Kidney (tissue), 22 donors: ENCODE measurements at places on chromosomes 12 and 14.

GRCh38 chr12:103824845-103825244, 16.2 kb downstream of the NT5DC3 start:
- DNase-seq: no peak
- no peaks in the 10 kb centered on the region for H3K36me3 ChIP-seq
- H3K4me1 ChIP-seq: no peaks in the 10 kb centered on the region
- H3K27me3 ChIP-seq: no peaks in the 10 kb centered on the region

DNA sequence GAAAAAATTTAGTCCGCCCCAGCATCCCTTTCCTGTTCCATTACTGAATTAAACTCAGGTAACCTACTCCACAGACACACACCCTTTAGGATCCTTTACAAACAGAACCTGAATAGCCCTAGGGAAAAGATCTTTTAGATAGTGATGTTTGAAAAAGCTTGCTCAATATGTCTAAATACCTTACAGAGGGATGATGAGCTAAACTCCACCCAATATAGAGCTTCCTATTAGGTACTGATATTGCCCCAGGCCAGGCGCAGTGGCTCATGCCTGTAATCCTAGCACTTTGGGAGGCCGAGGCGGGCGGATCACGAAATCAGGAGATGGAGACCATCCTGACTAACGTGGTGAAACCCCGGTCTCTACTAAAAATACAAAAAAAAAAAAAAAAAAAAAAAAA, 50.1 kb downstream of the FERMT2 start:
- H3K36me3 ChIP-seq: peaks cover 3% of the 10 kb centered on the region
- no peak overlapping the region for H3K27ac ChIP-seq
- no peak overlapping the region for H3K4me3 ChIP-seq
- no peaks in the 10 kb centered on the region for H3K4me1 ChIP-seq
- DNase-seq: no peak
- H3K27me3 ChIP-seq: no peaks in the 10 kb centered on the region

- H3K36me3 ChIP-seq: no peaks in the 10 kb centered on the region
- H3K27ac ChIP-seq: no peak overlapping the region
- H3K4me3 ChIP-seq: no peak overlapping the region
- H3K4me1 ChIP-seq: peaks cover 2% of the 10 kb centered on the region
- no peaks in the 10 kb centered on the region for H3K27me3 ChIP-seq
Observed at GRCh38 chr14:96160913-96161310, 43.7 kb upstream of the BDKRB2 start.

DNA sequence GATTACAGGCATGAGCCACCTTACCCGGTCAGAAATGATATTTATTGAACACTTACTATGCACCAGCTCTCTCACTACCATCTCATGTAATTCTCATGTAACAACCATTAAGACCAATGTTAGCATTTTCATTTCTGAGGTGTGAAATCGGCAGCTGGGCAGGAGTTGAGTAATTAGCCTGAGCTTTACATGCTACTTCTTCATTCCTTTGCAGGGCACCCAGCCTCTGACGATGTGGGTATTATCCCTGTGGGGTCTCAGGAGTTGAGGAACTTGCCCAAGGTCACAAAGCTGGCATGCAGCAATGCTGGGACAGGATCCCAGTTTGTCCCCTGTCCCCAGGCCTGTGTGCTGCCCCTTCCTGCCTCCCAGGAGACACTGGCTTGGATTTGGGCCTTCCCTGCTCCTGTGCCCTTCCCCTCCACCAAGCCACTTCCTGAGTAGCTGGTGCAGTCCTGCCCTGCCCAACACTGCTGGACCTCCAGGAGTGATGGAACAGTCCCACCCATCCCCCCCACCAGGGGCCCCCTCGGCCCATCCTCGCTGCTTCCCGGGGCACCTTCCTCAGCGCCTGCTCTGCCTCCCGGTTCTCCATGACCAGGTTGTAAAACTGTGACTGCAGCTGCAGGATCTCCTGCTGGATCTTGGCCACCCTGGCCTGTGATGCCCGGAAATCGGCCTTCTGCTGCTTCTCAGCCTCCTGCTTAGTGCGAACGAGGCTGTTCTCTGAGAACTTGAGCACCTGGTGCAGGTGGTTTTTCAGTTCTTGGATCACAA, 14.7 kb downstream of the RITA1 start:
- no peak overlapping the region for H3K27ac ChIP-seq
- no peaks in the 10 kb centered on the region for H3K36me3 ChIP-seq
- H3K27me3 ChIP-seq: no peaks in the 10 kb centered on the region
- no peak overlapping the region for H3K4me3 ChIP-seq

GRCh38 chr12:162467-163307, 51.3 kb downstream of the SLC6A12 start:
- no peaks in the 10 kb centered on the region for H3K4me1 ChIP-seq
- H3K27me3 ChIP-seq: no peaks in the 10 kb centered on the region
- H3K4me3 ChIP-seq: no peak overlapping the region

DNA sequence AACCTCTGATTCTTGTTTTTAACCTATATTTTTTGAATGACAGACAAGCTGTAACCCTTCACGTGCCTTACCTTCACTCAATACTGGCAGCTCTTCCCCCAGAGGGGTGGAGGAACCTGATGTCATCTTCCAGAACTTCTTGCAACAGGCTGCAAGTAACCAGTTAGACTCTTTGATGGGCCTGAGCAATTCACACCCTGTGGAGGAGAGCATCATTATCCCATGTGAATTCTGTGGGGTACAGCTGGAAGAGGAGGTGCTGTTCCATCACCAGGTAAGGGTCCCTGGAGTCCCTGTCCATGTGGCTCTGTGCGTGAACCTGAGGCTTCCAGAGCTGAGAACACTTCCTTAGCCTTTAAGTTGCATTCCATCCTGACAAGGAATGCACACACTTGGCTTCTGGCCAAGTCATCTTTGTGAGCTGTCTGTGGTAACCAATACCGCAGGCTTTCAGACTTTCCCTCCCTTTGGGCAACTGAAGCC, 22.7 kb downstream of the TRAFD1 start:
- H3K4me3 ChIP-seq: no peak overlapping the region
- H3K4me1 ChIP-seq: no peaks in the 10 kb centered on the region
- H3K27me3 ChIP-seq: no peaks in the 10 kb centered on the region
- H3K36me3 ChIP-seq: peaks cover 6% of the 10 kb centered on the region

GRCh38 chr12:6312529-6313325, 2.2 kb downstream of the PLEKHG6 start:
- H3K36me3 ChIP-seq: no peaks in the 10 kb centered on the region
- peaks cover 7% of the 10 kb centered on the region for H3K4me1 ChIP-seq
- no peaks in the 10 kb centered on the region for H3K27me3 ChIP-seq
- no peak overlapping the region for H3K4me3 ChIP-seq
- peak; percentile 88 for DNase-seq
- peak overlapping the region; percentile 11 for H3K27ac ChIP-seq

GRCh38 chr14:84922370-84922769, 607.6 kb upstream of the FLRT2 start:
- no peaks in the 10 kb centered on the region for H3K27me3 ChIP-seq
- H3K36me3 ChIP-seq: no peaks in the 10 kb centered on the region
- DNase-seq: no peak
- H3K4me3 ChIP-seq: no peak overlapping the region
- no peak overlapping the region for H3K27ac ChIP-seq

DNA sequence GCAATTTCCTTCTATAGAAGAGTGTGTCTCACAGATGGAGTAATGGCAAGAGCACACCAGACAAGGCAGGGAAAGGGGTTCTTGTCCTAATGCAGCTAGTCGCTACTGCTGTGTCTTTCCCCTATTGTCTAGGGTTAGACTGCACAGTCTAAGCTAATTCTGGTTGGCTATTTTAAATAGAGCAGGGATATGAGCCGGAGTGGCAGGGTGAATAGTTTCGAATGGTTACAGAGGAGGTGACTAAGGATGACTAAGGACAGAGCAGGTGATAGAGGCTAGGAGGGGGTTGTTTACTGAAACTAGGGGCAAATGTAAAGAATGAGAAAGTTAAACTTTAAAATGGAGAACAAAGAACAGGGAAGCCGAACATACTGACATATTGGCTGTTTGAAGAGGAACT, 25.6 kb upstream of the CPNE8 start:
- no peak for DNase-seq
- no peaks in the 10 kb centered on the region for H3K4me1 ChIP-seq
- H3K27ac ChIP-seq: no peak overlapping the region
- no peaks in the 10 kb centered on the region for H3K27me3 ChIP-seq

GRCh38 chr12:121494093-121494787, 86.6 kb downstream of the KDM2B start:
- H3K36me3 ChIP-seq: no peaks in the 10 kb centered on the region
- no peak overlapping the region for H3K27ac ChIP-seq
- DNase-seq: no peak

- H3K27ac ChIP-seq: no peak overlapping the region
- no peaks in the 10 kb centered on the region for H3K27me3 ChIP-seq
- DNase-seq: no peak
- peaks cover 14% of the 10 kb centered on the region for H3K4me1 ChIP-seq
- no peak overlapping the region for H3K4me3 ChIP-seq
- H3K36me3 ChIP-seq: no peaks in the 10 kb centered on the region
Observed at GRCh38 chr14:24982472-24983155, 67.3 kb downstream of the STXBP6 start.

DNA sequence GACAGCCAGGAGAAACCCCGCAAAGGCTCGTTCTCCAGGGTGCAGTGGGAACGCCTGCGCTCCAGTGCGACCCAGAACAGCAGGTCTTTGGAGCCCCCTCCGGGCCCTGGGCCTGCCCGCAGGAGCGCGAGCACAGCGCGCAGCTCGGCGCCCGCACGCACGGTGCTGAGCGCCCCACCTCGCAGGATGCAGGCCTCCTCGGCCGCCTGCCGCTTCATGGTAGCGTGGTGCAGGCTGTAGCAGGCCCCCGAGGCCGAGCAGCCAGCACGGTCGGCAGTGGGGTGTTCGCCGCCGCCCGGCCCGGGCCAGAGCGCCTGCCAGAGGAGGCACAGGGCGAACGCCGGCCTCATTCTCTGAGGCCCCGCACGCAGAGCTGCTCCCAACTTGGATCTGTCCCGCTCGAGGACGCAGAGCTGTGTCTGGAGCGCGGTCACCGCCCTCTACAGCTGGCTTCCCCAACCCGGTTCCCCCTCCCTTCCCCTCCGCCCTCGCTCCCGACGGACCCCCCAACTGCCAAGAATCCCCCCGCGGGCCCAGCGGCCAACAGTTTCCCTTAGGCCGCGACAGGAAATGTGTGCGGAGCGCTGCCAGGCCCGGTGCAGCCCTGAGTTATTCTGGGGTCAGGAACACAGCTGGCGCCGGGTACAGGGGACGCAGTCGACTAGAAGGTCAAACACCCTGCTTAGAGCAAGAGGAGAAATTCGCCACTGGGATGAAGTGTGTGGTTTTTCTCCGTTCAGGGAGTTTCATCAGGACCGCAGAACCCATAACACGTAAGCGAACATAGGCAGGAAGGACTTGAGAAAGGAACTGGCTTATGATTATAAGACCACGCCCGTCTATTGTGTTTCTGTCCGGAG, at the start of gene CLEC14A:
Gene CLEC14A, minus strand, starts transcription at position 421 of the 860 bp plus-strand sequence. Its CDS starts 71 bp downstream, at position 350.
- no peaks in the 10 kb centered on the region for H3K36me3 ChIP-seq
- no peaks in the 10 kb centered on the region for H3K4me1 ChIP-seq
- peak within 1 kb of the TSS; percentile 67 for H3K27ac ChIP-seq
- DNase-seq: peak; percentile 59

DNA sequence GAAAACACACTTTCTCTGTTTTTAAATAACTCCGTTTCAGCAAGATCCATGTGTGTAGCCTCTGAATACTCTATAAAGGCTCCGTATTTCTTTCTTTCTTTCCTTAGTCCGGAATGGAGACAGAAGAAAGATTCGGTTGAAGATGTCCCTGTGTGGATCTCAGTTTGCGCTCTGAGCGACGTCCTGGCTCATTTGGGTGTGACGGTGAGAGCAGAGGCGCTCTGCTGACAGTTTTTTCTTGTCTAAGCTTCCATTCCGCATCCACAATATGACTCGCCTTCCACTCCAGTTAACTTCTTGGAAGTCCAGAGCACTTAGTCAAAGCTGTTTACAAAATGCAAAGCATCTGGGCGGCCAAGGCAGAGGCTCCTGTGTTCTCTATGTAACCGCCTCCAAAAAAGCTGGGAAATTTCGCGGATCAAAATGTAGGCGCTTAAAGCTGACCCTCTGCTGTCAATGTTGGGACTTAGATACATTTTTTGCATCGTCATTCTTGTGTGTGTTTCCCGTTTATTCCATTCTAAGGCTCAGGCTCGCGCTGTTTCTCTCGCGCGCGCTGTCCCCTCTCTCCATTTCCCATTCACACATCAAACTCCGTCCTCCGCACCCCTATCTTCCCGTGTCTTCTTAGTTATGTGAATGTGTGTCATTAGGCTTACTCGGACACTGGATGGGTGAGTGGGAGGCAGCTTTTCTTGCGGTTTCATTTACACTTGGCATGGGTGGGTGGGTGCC, 880 bp upstream of the FLRT2 start:
- H3K4me3 ChIP-seq: peak overlapping the region; percentile 92
- no peaks in the 10 kb centered on the region for H3K36me3 ChIP-seq
- DNase-seq: peak; percentile 48
- H3K27ac ChIP-seq: peak overlapping the region; percentile 43
- peaks cover 2% of the 10 kb centered on the region for H3K4me1 ChIP-seq
- peaks cover 2% of the 10 kb centered on the region for H3K27me3 ChIP-seq

GRCh38 chr12:9948606-9949296, 16.6 kb upstream of the CLEC2A start:
- H3K4me1 ChIP-seq: no peaks in the 10 kb centered on the region
- H3K27me3 ChIP-seq: no peaks in the 10 kb centered on the region
- no peak overlapping the region for H3K4me3 ChIP-seq
- H3K36me3 ChIP-seq: no peaks in the 10 kb centered on the region

DNA sequence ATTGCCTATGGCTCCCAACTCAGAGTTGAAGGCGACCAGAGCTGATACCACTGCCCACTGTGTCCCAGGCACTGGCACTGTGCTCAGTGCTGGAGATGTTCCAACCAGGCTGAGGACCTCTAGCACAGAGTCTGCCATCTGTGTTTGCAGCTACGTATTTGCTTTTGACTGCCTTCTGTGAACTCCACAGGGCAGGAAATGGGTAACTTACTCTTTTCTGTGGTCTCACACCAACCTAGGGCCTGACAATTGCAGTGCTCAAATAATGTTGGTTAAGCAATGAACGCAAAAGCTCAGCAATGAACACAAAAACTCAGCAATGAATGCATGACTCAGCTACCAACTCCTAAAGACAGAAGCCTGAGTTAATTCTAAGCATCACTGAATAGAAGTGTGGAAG, 202.8 kb downstream of the NUAK1 start:
- no peak overlapping the region for H3K4me3 ChIP-seq
- no peaks in the 10 kb centered on the region for H3K27me3 ChIP-seq
- no peaks in the 10 kb centered on the region for H3K36me3 ChIP-seq
- H3K4me1 ChIP-seq: no peaks in the 10 kb centered on the region

- no peaks in the 10 kb centered on the region for H3K4me1 ChIP-seq
- H3K36me3 ChIP-seq: no peaks in the 10 kb centered on the region
- no peak for DNase-seq
- H3K27ac ChIP-seq: no peak overlapping the region
- H3K27me3 ChIP-seq: no peaks in the 10 kb centered on the region
Observed at GRCh38 chr14:77243853-77244252, 27.2 kb downstream of the NGB start.

DNA sequence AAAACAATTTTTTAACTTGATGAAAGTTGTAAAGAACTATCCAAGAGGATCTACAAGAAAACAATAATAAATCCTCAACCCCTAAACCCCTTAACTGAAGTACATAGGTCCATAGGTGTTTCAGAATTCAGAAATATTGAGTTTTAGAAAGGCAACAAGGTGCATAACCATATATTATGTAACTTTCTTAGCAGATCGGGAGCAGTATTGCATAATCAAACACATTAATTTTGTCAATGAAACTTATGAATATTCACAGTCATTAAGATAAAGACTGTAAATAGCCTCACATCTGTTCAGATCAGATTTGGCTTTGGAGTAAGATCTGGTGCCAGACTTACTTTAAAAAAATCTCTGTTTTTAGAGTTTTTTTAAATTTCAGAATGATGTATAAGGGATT, 647.1 kb upstream of the FLRT2 start:
- no peak for DNase-seq

GRCh38 chr12:2412305-2412643, 359.5 kb downstream of the CACNA1C start:
- H3K4me1 ChIP-seq: no peaks in the 10 kb centered on the region
- no peaks in the 10 kb centered on the region for H3K36me3 ChIP-seq
